ENCODE measurements at places on chromosomes 6 and 20. TPM values are rescaled to one million over a fixed set of nuclear protein-coding genes. Genes with fewer than 3 reads are reported as not detected.

The OR12D3 gene
- not detected for polyA plus RNA-seq

The MRAP2 gene
- not detected for polyA plus RNA-seq

The SYCP2L gene
- polyA plus RNA-seq = not detected

The HLA-F gene
- polyA plus RNA-seq = 348 TPM

The MAP7 gene
- 0.13 TPM for polyA plus RNA-seq

Data from naive thymus-derived CD4-positive, alpha-beta T cell (primary cell).